ENCODE measurements at places on chromosomes 2 and 18.

GRCh38 chr18:68778280-68778886 lies 19.5 kb upstream of the CCDC102B start:
- no peak for DNase-seq

DNA sequence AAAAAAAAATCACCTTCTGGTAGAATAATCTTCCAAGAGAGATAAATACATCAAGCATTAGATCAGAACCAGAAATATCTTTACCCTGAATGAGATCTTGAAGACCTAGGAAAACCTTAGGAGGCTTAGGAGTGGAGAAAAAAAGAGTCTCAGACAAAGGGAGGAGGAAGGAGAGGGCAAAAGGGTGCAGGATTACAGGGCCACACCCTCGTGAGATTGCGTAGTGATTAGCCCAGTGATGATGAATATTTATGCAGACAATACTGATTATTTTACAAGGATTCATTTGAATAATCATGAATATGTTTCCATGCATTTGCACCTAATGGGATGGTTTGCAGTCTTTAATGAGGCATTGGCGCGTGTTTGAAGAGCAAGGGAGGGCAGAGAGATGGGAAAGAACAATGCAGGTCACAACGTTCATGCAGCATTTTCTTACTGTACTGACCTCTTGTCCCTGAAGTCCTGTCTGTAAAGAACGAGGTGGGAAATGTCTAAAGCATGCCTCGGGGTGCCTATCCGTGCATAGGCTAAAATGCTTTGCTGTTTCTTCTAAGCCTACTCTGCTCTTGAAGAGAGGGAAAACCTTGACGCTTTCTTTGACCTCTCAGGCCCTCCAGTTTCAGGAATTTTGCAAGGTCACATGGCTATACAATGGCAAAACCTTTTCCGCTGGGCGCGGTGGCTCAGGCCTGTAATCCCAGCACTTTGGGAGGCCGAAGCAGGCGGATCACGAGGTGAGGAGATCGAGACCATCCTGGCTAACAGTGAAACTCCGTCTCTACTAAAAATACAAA lies 18.6 kb upstream of the ZNF532 start:
- no peak for DNase-seq

- peak; percentile 68 for DNase-seq
Observed at GRCh38 chr2:27356056-27356381, 545 bp downstream of the GTF3C2 start.

GRCh38 chr2:100606726-100607343 lies 44.0 kb downstream of the PDCL3 start:
- DNase-seq = no peak

GRCh38 chr2:236352761-236353593 lies 88.8 kb upstream of the ASB18 start:
- no peak for DNase-seq

GRCh38 chr18:21134895-21135294 lies 23.3 kb upstream of the ROCK1 start:
- no peak for DNase-seq

All from NK-92 treated with Interleukin-12 subunit alpha and Interleukin-12 subunit beta, amount 100 ng/mL, for 24 hours (cell line).